ENCODE measurements at places on chromosomes 11 and 22.

GRCh38 chr11:8288824-8289491 lies 25.3 kb upstream of the LMO1 start:
- no peak for DNase-seq

- no peak for DNase-seq
Observed at GRCh38 chr11:131351848-131352247, 18.6 kb upstream of the NTM start.

DNA sequence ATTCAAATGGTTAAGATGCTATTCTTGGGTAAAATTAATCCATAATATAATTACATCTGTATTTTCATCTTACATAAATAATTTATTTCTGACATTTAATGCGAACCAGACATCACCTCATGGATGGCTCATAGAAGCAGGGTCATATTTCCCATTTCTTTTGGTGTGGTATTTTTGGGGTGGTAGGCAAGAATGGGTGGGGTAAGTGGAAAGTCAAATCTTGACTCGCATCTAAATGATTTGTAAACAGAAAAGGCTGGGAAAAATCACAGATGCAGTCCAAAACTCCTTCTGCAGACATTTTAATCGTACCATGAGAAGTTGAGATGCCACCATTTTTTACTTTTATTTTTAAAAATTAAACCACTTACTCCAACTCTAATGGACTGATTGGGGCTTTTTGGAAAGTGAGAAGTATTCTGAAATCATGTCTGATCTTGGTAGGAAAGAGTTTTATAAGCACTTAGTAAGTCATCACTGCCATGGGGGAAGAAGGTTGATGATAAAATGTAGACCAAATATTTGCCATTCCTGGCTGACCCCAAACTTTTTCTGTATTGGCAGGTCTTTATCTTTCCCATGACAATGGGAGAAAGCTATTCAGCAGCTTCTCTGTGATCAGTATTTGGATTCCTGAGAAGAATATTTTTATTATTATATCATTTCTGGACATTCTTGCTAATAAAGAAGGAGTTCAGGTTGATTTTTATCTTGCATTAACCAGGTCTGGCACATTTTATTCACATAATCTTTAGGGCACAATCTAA lies 47.2 kb upstream of the BLID start:
- DNase-seq = no peak

- DNase-seq = no peak
Observed at GRCh38 chr22:36900225-36900624, 13.2 kb upstream of the CSF2RB start.

- DNase-seq = no peak
Observed at GRCh38 chr11:127795326-127795725, 792.0 kb downstream of the ETS1 start.

DNA sequence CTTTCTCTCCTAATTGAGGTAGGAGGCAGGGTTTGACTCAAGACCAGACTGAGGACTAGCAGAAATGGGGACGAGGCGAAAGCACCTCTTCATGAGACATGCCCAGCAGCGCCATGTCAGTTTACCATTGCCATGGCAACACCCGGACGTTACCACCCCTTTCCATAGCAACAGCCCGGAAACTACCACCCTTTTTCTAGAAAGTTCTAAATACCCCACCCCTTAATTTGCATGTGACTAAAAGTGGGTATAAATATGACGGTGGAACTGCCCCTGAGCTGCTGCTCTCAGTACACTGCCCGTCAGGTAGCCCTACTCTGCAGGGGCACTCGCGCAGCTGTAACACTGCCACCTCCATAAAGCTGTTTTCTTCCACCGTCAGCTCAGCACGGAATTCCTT lies 5.9 kb upstream of the RAC2 start:
- no peak for DNase-seq

DNA sequence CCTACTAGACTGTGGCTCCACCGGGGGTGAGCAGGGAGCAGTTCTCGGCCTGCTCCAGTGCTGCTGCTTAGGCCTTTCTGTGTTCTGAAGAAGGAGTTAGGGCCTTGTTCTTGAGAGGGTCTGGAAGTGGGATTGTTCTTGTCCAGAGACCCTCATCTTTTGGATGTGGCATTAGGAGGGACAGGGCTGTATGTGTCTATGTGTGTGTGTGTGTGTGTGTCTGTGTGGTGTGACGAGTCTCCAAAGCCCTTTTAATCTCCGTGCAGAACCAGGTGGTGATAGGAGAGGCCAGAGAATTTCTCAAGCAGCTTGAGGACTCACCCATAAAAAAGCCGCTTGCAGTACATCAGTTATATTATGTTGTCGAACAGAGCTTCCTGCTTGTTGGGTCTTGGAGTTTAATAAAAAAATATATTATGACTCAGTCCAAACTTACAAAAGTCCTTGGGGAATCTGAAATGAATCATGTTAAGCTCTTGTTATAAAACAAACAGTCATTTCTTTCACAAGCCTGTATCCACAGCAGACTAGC lies 196.5 kb downstream of the TENM4 start:
- DNase-seq = no peak

- DNase-seq = no peak
Observed at GRCh38 chr11:122663764-122664163, 8.2 kb downstream of the UBASH3B start.

- DNase-seq = no peak
Observed at GRCh38 chr22:48204296-48204695, 1441.8 kb downstream of the TBC1D22A start.

DNA sequence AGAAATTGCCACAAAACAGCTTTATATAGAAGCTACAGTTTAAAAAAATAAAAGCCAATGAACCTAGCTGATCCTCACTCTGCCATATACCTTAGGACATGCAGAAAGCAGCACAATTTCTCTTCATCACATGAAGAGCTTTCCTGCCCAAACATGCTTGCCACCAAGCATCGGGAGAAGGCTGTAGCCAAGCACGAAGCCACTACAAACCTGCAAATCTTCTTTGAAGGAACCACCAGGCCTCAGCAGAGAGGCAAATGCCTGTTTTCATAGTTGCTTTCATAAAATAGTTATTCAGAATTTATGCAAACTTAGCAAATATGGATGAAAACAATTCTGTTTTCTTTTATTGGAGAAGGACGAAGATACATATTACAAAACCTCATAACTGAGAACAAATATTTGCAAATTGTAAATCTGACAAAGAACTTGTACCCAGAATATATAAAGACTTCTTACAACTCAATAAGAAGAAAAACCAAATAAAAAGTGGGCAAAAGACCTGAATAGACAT lies 100.3 kb downstream of the RBFOX2 start:
- DNase-seq = no peak

- DNase-seq = no peak
Observed at GRCh38 chr22:50175921-50176849, 5.7 kb downstream of the PANX2 start.

GRCh38 chr22:43828998-43829782 lies 17.1 kb upstream of the EFCAB6 start:
- no peak for DNase-seq

All from B cell (primary cell).